ENCODE measurements at places on chromosomes 1 and 21.

GRCh38 chr1:188355847-188356246, 1527.1 kb downstream of the PLA2G4A start:
- DNase-seq = no peak

- no peak for DNase-seq
These were observed 49.8 kb downstream of the COLGALT2 start for GRCh38 chr1:183987593-183988318.

GRCh38 chr21:14926186-14926585, 138.6 kb downstream of the NRIP1 start:
- DNase-seq = no peak

GRCh38 chr21:32545948-32546441, 39.3 kb downstream of the TCP10L start:
- DNase-seq = no peak

GRCh38 chr1:237098541-237098940, 56.6 kb downstream of the RYR2 start:
- no peak for DNase-seq

- no peak for DNase-seq
These were observed 89.1 kb downstream of the MAN1C1 start for GRCh38 chr1:25705699-25706098.
